ENCODE measurements at places on chromosomes 13 and 19. TPM values are rescaled to one million over a fixed set of nuclear protein-coding genes. Genes with fewer than 3 reads are reported as not detected.

Gene CACNG8
- not detected for polyA plus RNA-seq

Gene BCL3
- 3.4 TPM for polyA plus RNA-seq

Gene LAIR1
- 61.8 TPM for polyA plus RNA-seq

Gene OR7A5
- not detected for polyA plus RNA-seq

Gene RGCC
- polyA plus RNA-seq: 140 TPM

Gene ZBTB7A
- 19.6 TPM for polyA plus RNA-seq

Gene KATNAL1
- 6.9 TPM for polyA plus RNA-seq

- peak overlapping the region; percentile 19 for H3K4me3 ChIP-seq
- H3K27me3 ChIP-seq: no peaks in the 10 kb centered on the region
- no peak for DNase-seq
- no peak overlapping the region for H3K27ac ChIP-seq
- H3K4me1 ChIP-seq: peaks cover 26% of the 10 kb centered on the region
These were observed 2.3 kb upstream of the ASF1B start for GRCh38 chr19:14138576-14139265.

DNA sequence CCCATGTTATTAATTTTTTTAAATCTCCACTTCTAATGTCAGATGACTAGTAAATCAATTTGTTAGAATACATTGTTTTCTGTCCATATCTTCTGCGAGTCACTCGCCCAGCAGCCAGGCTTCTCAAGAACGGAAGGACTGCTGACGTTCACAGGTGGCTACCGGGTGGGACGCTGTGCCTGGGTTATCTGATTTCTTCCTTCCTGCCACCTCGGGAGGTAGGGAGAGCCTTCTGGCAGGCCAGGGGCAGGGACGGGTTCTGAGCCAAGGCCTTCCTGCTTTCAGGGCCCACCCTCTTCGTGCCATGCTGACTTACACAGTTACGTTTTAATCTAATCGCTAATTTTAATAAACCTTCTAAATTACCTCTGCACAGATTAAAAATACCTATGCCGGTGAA lies 7.9 kb upstream of the C1QTNF9 start:
- no peaks in the 10 kb centered on the region for H3K27me3 ChIP-seq
- H3K27ac ChIP-seq: no peak overlapping the region
- no peak overlapping the region for H3K4me3 ChIP-seq
- H3K36me3 ChIP-seq: peaks cover 99% of the 10 kb centered on the region
- no peaks in the 10 kb centered on the region for H3K4me1 ChIP-seq
- no peak for DNase-seq

- no peak for DNase-seq
- no peak overlapping the region for H3K4me3 ChIP-seq
- no peaks in the 10 kb centered on the region for H3K4me1 ChIP-seq
- no peaks in the 10 kb centered on the region for H3K27me3 ChIP-seq
- H3K36me3 ChIP-seq: peaks cover 50% of the 10 kb centered on the region
- no peak overlapping the region for H3K27ac ChIP-seq
These were observed 717 bp upstream of the C13orf46 start for GRCh38 chr13:113974304-113975281.

DNA sequence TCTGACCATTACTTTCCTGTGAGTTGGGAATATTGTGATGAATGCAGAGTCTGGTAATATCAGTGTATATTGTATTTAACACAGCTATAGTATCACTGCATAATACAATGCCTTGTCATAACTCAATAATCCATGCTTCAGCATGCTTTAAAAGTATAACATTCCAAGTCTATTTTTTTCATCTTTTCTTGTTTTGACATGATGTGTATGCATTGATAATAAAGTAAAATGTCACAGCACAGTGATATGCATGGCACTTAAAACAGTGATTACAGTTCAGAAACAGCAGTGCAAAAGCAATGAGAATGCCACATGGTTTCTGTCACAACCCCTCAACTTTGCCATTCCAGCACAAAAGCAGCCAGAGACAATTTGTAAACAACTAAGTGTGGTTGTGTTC lies 17.8 kb downstream of the KATNAL1 start:
- no peaks in the 10 kb centered on the region for H3K27me3 ChIP-seq
- no peak for DNase-seq
- H3K36me3 ChIP-seq: no peaks in the 10 kb centered on the region
- no peak overlapping the region for H3K27ac ChIP-seq

DNA sequence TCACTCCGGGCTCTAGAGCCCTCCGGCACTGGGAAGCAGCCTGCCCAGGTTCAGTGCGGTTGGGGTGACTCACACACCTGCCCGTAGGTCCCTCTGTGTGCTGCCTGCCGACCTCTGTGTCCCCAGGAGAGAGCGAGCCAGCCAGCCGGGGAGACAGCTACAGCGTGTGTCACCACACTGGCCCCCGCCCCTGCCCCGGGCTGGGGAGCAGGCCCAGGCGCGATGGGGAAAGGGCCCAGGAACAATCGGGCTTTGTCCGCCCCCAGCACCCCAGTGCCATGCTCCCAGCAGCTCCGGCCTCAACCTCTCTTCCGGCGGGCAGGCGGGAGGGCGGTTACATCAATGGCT lies at the start of gene KLK6:
Gene KLK6, minus strand, starts transcription at position 179 of the 348 bp plus-strand sequence. CDS start 1,487 bp downstream, outside the sequence.
- DNase-seq: no peak
- H3K27me3 ChIP-seq: no peaks in the 10 kb centered on the region
- H3K4me3 ChIP-seq: no peak within 1 kb of the TSS
- H3K27ac ChIP-seq: no peak within 1 kb of the TSS
- no peaks in the 10 kb centered on the region for H3K4me1 ChIP-seq
- H3K36me3 ChIP-seq: no peaks in the 10 kb centered on the region

DNA sequence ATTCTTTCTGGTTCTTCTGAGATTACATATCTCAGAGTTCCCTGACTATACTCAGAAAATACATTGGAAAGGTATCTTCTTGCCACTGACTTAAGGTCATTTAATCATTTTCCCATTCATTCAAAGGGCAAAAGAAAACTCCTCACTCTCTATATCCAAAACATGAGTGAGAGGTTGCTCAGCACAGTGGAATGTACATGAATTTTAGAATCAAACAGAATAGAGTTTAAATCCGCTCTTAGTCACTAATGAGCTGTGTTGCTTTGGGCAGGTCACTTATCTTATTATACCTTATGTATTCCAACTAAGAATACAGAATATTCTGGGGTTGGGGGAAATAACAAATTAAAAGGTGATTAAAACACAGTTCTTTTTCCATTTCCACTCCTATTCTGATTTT lies 452.6 kb upstream of the KLF12 start:
- H3K27me3 ChIP-seq: peaks cover 7% of the 10 kb centered on the region
- DNase-seq: no peak
- no peak overlapping the region for H3K4me3 ChIP-seq
- H3K36me3 ChIP-seq: no peaks in the 10 kb centered on the region
- no peaks in the 10 kb centered on the region for H3K4me1 ChIP-seq
- no peak overlapping the region for H3K27ac ChIP-seq

GRCh38 chr19:43331435-43332010 lies 22.0 kb upstream of the CD177 start:
- H3K4me3 ChIP-seq: no peak overlapping the region
- H3K27me3 ChIP-seq: no peaks in the 10 kb centered on the region
- H3K36me3 ChIP-seq: no peaks in the 10 kb centered on the region

DNA sequence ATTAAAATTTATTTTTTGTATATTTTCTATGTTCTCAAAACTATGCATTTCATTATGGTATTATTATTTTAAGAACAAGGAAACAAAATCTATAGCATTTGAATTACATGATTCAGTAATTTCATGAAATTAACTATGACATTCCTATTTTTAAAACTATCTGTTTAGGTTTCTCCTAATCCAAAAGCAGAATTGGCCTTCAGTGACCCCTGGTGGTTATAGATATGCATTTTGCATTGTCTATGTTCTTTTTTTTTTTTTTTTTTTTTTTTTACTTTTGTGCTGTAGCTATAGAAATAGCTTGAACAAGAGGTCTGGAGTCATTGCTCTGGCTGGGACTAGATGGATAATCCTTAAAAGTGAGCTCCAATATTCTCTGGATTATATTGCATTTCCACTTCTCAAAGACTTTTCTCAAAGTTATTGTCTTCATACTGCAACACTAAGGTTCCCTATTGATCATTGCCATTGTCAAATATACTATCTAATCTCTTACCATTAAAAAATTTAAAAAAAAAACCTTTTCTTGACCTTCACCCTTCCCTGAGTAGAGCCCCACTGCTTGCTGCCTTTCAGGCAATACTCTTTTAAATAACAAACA lies 15.9 kb upstream of the DNAJC3 start:
- DNase-seq: peak; percentile 32
- H3K36me3 ChIP-seq: no peaks in the 10 kb centered on the region
- H3K27me3 ChIP-seq: peaks cover 14% of the 10 kb centered on the region
- H3K4me3 ChIP-seq: no peak overlapping the region
- no peaks in the 10 kb centered on the region for H3K4me1 ChIP-seq

DNA sequence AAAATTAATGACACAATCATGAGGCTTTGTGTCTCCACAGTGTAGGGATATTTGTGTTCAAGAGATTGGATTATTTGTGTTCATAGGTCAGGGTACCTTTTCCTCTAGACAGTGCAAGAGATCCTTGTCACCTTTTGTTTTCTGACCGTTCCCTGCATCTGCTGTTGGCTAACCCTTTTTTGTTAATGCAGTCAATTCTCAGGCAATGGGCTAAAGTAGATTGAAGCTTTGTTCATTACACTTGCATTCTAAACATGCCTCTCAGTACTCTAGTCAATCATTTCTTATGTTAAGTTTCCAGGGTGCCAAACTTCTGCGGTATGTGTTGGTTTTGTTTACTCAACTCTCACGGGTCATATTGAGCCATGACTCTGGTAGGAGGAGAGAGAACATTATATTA lies 1.8 kb upstream of the MED4 start:
- peaks cover 25% of the 10 kb centered on the region for H3K4me1 ChIP-seq
- H3K27me3 ChIP-seq: peaks cover 6% of the 10 kb centered on the region
- no peaks in the 10 kb centered on the region for H3K36me3 ChIP-seq
- H3K4me3 ChIP-seq: no peak overlapping the region

GRCh38 chr13:106494506-106494905 lies 41.0 kb downstream of the EFNB2 start:
- peaks cover 12% of the 10 kb centered on the region for H3K27me3 ChIP-seq
- no peak overlapping the region for H3K27ac ChIP-seq
- H3K4me3 ChIP-seq: no peak overlapping the region
- H3K4me1 ChIP-seq: peaks cover 5% of the 10 kb centered on the region
- DNase-seq: no peak

GRCh38 chr19:43532571-43532961 lies 422 bp upstream of the ZNF575 start:
- no peaks in the 10 kb centered on the region for H3K36me3 ChIP-seq
- H3K27me3 ChIP-seq: no peaks in the 10 kb centered on the region
- peak overlapping the region; percentile 74 for H3K27ac ChIP-seq
- H3K4me1 ChIP-seq: peaks cover 15% of the 10 kb centered on the region

DNA sequence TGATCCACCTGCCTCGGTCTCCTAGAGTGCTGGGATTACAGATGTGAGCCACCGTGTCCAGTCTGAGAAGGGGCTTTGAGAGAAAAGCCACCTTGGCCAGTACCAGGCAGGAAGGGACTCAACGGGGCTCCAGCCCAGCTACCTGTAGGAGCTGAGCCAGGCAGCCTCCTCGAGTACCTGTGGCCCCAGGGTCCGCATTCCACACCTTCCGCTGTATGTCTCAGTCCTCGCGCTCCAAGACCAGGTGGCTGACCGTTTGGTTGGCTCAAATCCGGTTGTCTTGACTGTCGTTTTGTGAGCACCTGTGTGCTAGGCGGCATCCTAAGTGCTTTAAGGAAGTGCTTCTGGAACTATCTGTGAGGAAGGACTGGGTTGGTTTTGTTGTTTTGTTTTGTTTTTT lies 16.2 kb downstream of the MARK4 start:
- H3K27ac ChIP-seq: no peak overlapping the region
- peaks cover 14% of the 10 kb centered on the region for H3K36me3 ChIP-seq
- DNase-seq: no peak

DNA sequence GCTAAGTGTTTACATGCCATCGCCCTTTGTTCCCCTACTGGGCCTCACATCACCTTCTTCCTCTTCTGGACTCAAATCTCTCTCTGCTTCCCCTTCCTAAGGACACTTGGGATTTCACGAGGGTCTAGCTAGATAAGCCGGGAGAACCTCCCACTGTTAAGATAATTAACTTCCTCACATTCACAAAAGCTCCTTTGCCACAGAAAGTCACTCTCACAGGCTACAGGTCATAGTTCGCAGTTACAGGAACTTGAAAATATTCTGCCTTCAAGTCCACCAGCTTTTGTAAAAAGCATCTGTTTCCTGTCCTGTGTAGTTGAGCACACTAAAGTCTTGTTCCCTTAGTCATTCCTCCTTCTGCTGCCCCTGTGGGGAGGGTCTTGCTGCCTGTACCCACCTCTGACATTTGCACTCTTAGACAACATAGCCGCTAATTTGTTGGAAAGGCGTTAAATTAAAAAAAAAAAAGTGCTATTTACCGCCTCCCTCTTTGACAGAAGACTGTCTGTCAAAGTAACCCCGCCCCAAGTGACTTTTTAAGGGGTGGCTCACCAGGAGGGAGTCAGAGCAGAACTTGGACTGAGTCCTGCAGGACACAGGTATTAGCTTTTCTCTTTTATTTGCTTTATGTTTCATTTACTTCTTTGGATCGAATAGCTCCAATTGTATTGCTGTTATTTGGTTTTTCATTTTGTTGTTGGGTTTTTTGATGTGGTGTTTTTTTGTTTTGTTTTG lies 26.8 kb upstream of the CEACAM21 start:
- H3K27me3 ChIP-seq: no peaks in the 10 kb centered on the region
- peaks cover 77% of the 10 kb centered on the region for H3K4me1 ChIP-seq
- peaks cover 12% of the 10 kb centered on the region for H3K36me3 ChIP-seq
- peak; percentile 64 for DNase-seq
- H3K4me3 ChIP-seq: peak overlapping the region; percentile 100

- no peaks in the 10 kb centered on the region for H3K36me3 ChIP-seq
- H3K4me3 ChIP-seq: no peak overlapping the region
- no peaks in the 10 kb centered on the region for H3K4me1 ChIP-seq
These were observed 1030.4 kb upstream of the ATXN8OS start for GRCh38 chr13:69077267-69077666.

DNA sequence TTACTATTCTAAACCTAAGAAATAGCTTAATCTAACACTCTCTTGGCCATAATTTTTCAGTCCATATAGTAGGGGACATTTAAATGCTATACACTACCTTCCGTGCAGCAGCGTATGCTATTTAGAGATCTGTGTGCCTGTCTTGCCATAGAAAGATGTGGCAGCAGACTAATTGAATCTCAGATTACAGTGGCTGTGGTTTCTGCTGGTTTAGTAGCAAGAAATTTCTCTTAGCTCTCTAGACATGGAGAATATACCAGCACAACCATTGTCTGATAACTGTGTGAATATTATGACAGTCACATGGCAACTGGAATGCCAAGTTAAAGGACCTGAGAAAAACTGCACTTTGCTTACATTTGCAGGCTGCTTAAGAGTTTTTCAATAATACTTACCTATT lies 672.4 kb upstream of the MIR17HG start:
- no peak for DNase-seq
- no peak overlapping the region for H3K4me3 ChIP-seq
- no peaks in the 10 kb centered on the region for H3K27me3 ChIP-seq
- H3K27ac ChIP-seq: no peak overlapping the region
- no peaks in the 10 kb centered on the region for H3K36me3 ChIP-seq

- peaks cover 32% of the 10 kb centered on the region for H3K4me1 ChIP-seq
- H3K36me3 ChIP-seq: no peaks in the 10 kb centered on the region
- no peak overlapping the region for H3K4me3 ChIP-seq
- H3K27me3 ChIP-seq: no peaks in the 10 kb centered on the region
- H3K27ac ChIP-seq: no peak overlapping the region
These were observed 39.3 kb downstream of the MBNL2 start for GRCh38 chr13:97261254-97262005.

GRCh38 chr13:36530861-36531590 lies 98.7 kb downstream of the CCNA1 start:
- DNase-seq: no peak
- H3K27ac ChIP-seq: no peak overlapping the region
- H3K4me3 ChIP-seq: no peak overlapping the region
- no peaks in the 10 kb centered on the region for H3K27me3 ChIP-seq

All from CD4-positive, CD25-positive, alpha-beta regulatory T cell (primary cell).